Caudate nucleus (tissue), 63 donors: ENCODE measurements at places on chromosomes 7 and 10.

- no peak for DNase-seq
Observed at GRCh38 chr7:70132852-70133690, 534.8 kb downstream of the AUTS2 start.

- no peak for DNase-seq
Observed at GRCh38 chr10:9535744-9536143, 1481.3 kb downstream of the GATA3 start.

- DNase-seq: no peak
Observed at GRCh38 chr7:51949726-51950644, 633.4 kb upstream of the COBL start.

DNA sequence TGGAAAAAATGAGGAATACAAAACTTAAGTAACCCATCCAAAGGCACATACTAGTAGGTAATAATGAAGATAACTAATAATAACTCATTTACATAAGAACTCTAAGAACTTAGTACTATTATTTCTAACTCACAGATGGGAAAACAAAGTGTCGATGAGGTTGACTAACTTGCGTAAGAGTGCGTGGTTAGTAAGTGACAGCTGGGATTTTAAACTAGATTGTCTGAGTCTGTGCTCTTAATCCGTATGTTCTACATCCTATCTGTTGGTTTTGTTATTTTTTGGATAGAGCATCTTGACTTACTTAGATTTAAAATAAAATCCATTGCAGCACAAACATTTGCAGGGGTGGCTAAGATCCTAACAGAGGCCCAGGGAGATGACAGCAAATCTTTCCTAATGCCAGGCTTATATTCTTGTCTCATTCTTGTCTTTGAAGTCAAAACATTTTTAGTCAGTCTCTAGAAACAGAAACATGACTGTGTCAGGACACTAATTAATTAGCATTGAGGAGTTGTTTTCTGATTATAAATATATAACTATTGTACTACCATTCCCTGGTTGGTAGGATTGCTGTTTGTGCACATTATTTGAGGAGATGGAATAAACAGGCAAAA, 11.7 kb downstream of the RPA3 start:
- DNase-seq: no peak

DNA sequence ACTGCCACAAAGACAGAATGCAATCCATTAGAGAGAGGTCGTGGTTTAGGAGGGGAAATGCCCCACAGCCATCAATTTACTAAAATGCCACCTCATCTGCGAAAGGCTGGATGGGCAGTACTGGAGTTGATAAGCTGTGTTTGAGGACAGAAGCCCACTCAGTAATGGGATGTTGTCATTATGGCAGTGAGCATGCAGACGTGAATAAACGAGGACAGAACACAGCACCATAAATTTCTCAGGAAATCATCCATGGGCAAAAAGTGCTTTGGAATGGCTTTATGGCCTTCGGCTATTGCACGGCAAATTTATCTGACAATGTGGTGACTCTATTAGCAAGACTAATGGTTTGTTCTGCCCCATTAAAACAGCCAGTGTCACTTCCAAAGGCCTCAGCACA, 15.9 kb upstream of the C10orf53 start:
- DNase-seq: no peak

DNA sequence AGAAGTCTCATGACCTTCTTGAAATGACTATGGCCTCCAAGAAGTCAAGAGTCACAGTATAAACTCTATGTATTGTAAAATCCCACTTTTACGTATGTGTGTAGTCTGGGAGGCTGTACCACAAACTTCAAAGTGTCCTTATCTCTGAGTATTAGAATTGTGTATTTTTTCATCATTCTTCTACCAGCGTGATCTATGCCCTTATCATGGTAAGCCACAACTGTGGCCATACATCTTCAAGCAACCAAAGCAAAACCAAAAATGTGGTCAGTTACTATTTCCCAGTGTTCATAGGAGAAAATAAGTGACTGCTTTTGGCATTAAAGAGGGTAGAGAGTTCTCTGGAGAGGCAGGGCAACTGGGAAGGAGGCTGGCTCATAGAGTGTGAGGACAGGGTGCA, 42.8 kb downstream of the SPOCK2 start:
- DNase-seq: no peak

DNA sequence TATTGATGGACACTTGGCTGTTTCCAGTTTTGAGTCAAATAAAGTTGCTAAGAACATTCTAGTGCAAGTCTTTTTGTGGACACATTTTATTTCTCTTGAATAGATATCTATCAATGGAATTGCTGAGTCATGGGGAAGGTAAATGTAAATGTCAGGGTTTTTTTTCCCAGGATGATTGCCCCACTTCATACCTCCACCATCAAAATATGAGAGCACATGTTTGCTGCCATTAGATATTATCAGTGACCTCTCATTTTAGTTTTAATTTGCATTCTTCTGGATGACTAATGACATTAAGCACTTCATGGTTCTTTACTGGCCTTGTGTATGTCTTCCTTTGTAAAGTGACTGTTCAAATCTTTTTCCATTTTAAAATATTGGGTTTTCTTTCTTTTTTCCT, 45.7 kb downstream of the PAPSS2 start:
- DNase-seq: no peak

DNA sequence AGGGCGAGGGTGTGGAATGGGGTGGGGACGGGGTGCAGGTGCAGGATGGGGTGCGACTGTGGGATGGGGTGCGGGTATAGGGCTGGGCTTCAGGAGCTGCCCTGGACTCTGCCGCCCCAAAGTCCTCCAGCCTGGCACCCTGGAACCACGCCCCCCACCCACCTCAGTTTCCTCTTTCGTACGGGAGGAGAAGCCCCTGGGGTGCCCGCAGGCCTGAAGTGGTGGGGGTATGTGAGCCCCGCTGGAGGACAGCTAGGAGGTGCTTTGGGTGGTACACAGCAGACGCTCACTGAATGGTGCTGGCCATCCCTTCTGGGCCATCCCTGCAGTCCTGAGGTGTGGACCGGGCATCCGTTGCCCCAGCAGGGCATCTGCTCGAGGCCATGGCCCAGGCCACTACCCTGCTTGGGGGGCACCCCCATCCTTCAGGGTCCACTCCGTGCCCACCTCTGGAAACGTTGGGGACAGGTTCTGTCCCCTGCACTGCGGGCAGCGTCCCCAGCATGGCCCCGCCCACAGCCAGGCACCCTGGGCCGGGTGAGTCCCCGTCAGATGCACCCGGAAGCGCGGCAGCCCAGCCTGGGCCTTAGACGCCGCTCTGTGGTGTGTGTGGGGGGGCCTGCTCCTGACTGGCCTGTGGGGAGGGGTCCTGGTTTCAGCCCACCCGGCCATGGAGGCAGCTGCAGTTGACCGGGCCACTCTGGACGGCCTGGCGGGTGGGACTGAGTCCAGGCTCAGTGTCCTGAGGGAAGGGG, 41.6 kb downstream of the UNCX start:
- DNase-seq: no peak

GRCh38 chr10:109934958-109935793, 11.9 kb upstream of the XPNPEP1 start:
- DNase-seq: no peak

DNA sequence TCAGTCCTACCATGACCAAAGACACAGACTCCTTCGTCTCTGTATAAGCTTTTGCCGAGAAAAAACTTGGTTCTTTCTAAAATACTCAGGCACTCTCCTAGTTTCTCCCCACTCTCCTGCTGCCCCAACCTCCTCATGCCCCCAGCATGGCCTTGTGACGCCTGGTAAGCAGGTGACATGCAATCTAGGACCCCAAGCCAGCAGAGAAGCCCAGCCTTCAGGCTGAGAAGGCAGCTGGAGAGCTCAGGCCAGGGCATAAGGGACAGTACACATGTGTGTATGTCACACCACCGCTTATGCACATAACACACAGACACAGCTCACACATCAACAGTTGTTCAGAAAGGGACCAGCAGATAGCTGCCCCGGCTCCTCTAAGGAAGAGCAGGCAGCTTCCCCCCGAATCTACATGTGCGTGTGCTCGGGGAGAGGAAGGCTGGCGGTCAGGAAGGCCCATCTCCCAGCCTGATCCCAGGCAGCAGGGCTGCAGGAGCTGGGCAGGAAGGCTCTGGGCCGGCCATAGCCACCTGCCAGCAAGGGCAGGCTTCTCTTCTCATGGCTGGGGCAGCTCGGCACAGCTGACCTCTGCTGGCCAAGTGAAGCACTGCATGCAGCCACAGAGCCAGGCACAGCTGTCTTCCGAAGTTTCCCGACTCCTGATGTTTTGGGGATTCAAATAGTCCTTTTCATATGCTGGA, 8.5 kb downstream of the DDX56 start:
- peak; percentile 59 for DNase-seq

DNA sequence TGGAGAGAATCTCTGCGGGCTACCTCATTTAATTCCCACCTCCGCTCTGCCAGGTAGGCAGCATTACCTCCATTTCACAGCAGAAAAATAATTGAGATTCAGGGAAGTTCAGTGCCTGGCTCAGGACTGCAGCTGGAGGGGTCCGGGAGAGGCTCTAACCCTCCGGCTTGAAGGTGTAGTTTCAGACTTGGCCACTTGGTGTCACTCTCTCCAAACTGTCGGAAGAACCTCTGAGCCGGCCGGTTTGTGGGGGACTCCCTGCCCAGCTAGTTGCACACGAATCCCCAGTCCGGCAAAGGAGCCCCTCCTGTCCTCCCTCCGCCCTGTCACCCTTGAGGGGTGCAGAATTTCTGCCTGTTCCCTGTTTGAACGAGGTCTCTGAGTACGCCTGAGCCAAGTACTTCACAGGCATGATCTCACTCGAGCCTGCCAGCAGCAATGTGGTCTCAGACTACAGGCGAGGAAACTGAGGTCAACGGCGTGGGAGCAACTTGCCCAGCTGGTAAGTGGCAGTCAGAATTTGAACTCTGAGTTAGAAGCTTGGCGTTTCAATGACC, 144.7 kb upstream of the ZNF716 start:
- no peak for DNase-seq

DNA sequence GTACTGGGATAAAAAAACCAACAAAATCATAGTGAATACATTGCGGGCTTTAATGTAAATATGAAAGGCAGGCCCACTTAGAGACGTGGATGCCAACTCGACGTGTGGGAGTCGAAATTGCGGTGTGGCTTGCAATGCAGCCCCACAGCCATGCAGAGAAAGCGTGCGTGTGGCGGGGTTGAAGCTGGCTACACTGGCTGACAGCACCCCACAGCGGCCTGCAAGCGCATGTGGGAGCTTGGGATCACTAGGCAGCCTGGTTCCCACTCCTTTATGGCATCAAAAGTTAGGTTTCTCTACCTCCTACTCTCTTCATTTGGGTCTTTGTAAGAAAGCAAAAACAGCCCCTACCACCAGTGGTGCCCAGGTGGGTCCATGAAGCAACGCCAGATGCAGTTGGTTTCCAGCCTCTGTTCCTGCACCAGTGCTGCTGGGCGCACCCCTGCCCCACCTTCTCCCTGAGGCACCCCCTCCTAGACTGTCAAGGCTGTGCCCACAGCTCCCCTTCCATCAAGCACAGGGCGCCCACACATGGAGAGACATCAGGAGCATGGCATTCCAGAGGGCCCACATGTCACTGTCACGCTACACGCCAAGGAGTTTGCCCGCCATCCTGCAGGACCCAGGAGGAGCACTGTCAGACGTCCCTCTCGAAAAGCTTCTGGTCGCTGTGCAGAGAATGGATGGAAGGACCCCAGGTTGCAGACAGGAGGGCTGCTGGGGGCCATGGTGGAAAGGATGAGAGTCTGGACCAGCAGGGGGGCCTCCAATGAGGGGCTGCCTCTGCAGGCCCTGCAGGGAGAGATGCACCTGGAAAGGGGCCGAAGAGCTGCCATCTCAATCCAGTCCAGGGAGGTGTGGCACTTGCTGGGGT, 142.9 kb downstream of the PAXIP1 start:
- no peak for DNase-seq

- no peak for DNase-seq
Observed at GRCh38 chr10:11882646-11883375, 59.7 kb downstream of the PROSER2 start.

GRCh38 chr7:127256041-127256725, 3.4 kb upstream of the GRM8 start:
- no peak for DNase-seq

DNA sequence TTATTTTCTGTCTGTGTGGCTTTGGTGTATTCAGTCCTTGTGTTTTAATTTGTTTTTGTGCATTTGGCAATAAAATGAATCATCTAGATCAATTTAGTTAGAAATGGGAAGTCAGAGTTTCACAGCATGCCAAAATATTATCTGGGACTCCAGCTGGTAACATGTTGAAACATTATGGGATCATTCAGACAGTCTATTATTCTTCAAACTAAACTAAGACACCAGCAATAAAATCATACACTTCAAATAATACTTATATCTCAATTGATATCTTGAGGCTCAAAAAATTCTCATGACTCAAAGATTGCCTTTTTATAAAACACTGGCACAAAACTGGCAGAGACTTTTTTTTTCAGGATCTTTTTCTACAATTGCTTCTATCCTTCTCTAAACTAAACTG, 5.8 kb upstream of the RP9 start:
- no peak for DNase-seq

GRCh38 chr10:63757067-63757466, 235.9 kb downstream of the REEP3 start:
- no peak for DNase-seq

DNA sequence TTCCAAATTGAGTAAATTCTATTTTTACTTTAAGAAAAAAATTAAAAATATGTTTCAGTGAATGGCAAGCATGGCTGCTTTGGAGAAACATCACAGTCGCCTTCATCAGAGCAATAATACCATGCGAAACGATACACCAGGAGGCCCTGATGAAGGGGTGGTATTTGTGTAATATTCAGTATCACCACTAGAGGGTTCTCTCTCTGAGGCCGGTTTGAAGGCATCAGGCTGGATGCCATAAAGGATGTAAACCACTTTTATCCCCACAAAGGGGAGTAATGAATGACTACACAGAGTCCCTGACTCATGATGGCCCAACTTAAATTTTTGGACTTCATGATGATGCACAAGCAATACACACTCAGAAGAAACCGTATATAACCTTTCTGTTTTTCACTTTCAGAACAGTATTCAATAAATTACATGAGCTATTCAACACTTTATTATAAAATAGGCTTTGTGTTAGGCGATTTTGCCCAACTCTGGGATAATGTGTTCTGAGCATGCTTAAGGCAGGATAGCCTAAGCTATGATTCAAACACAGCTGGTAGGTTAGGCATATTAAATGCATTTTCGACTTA, 95.5 kb downstream of the PPP1R17 start:
- DNase-seq: no peak

GRCh38 chr7:15459018-15459615, 102.7 kb downstream of the AGMO start:
- DNase-seq: no peak

DNA sequence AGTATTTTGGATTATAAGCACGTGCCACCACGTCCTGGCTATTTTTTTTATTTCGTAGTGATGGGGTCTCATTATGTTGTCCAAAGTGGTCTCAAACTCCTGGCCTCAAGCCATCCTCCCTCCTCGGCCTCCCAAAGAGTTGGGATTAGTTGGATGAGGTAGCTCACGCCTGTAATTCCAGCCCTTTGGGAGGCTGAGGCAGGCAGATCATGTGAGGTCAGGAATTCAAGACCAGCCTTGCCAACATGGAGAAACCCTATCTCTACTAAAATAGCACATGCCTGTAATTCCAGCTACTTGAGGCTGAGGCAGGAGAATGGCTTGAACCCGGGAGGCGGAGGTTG, 21.8 kb upstream of the YWHAG start:
- no peak for DNase-seq
